Activated naive CD8-positive, alpha-beta T cell treated with anti-CD3 and anti-CD28 coated beads, Interleukin-2, amount 10 ng/mL, durations not matched to agents 7 days and 5 days (primary cell): ENCODE measurements at places on chromosomes 6 and 20. TPM values are rescaled to one million over a fixed set of nuclear protein-coding genes. Genes with fewer than 3 reads are reported as not detected.

DNA sequence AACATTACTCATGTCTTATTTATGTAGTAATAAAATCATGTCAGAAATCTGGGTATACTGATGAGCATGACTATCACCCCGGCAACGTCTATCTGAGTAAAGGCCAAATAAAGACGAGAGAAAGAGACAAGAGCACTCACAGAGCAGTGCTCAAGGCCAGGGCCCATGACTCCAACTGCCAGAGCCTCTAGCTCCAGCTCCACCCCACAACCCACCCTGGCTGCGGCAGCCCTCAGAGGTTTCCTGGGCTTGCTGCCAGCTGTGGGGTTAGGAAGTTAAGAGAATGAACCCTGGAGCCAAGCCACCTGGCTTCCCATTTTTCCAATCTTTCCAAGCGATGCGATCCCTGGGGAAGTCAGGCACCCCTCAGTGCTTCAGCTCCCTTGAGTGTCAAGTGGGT is 92.0 kb upstream of the PAX1 start:
- DNase-seq, result no peak
- no peak overlapping the region for H3K4me3 ChIP-seq
- H3K4me1 ChIP-seq, result no peaks in the 10 kb centered on the region
- H3K36me3 ChIP-seq, result no peaks in the 10 kb centered on the region
- peaks cover 15% of the 10 kb centered on the region for H3K27me3 ChIP-seq

GRCh38 chr20:31489152-31489551 is 14.1 kb downstream of the REM1 start:
- H3K27me3 ChIP-seq, result peaks cover 29% of the 10 kb centered on the region
- H3K36me3 ChIP-seq, result no peaks in the 10 kb centered on the region
- no peak overlapping the region for H3K27ac ChIP-seq
- peaks cover 3% of the 10 kb centered on the region for H3K4me1 ChIP-seq
- no peak overlapping the region for H3K4me3 ChIP-seq
- DNase-seq, result no peak

The LY86 gene
- total RNA-seq, result 5.7 TPM

DNA sequence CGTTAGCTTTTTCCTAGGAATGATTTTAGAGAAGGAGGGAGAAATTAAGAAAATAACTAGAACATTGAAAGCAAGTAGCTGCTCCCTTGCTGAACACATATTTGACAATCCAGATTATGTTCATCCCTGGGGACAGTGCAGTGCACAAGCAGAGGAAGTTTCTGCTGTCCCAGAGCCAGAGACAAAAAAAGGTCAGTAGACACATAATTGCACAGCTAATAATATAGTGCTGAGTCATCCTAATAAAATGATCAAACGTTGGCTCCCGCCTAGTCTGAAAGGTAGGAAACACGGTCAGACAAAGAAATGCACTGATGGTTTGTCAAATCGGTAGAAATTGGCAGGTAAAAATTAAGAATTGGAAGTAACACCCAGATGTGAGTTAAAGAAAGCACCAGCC is 21.7 kb upstream of the SSTR4 start:
- H3K4me1 ChIP-seq, result no peaks in the 10 kb centered on the region
- H3K36me3 ChIP-seq, result no peaks in the 10 kb centered on the region
- H3K27ac ChIP-seq, result no peak overlapping the region
- H3K27me3 ChIP-seq, result no peaks in the 10 kb centered on the region
- H3K4me3 ChIP-seq, result no peak overlapping the region

GRCh38 chr20:62799459-62799858 is 3.2 kb downstream of the MRGBP start:
- peaks cover 12% of the 10 kb centered on the region for H3K4me1 ChIP-seq
- no peaks in the 10 kb centered on the region for H3K27me3 ChIP-seq
- H3K4me3 ChIP-seq, result no peak overlapping the region
- no peak overlapping the region for H3K27ac ChIP-seq
- peaks cover 11% of the 10 kb centered on the region for H3K36me3 ChIP-seq

GRCh38 chr20:52035498-52035897 is 156.1 kb downstream of the ZFP64 start:
- H3K27me3 ChIP-seq, result no peaks in the 10 kb centered on the region
- peaks cover 11% of the 10 kb centered on the region for H3K4me1 ChIP-seq
- no peak overlapping the region for H3K4me3 ChIP-seq
- H3K27ac ChIP-seq, result no peak overlapping the region
- no peak for DNase-seq

- H3K27me3 ChIP-seq, result peaks cover 2% of the 10 kb centered on the region
- H3K4me3 ChIP-seq, result no peak overlapping the region
- H3K4me1 ChIP-seq, result peaks cover 11% of the 10 kb centered on the region
Observed at GRCh38 chr20:59101961-59102360, 59.4 kb upstream of the PRELID3B start.

DNA sequence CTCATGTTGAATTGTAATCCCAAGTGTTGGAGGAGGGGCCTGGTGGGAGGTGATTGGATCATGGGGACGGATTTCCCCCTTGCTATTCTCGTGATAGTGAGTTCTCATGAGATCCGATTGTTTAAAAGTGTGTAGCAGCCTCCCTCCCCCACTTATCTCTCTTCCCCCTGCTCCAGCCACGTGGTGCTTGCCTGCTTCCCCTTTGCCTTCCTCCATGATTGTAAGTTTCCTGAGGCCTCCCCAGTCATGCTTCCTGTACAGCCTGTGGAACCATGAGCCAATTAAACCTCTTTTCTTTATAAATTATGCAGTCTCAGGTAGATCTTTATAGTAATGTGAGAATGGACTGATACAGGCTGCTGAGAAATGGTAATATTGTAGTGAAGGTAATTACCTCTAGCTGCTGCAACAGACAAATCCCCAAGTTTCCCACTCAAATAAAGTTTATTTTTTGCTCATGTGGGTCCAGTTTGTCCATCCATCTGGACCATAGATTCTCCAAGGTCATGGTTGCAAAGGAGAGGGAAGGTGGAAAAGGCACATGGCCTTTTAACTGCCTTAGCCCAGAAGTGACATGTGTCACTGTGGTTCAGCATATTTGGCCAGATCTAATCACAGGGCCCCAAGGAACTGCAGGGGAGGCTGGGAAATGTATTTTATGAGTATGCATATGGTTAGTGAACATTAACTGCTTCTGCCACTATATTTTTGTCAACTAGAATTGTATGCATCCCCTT is 89.2 kb downstream of the TRMT11 start:
- no peak overlapping the region for H3K4me3 ChIP-seq
- H3K27ac ChIP-seq, result no peak overlapping the region
- DNase-seq, result no peak
- H3K36me3 ChIP-seq, result peaks cover 6% of the 10 kb centered on the region
- no peaks in the 10 kb centered on the region for H3K27me3 ChIP-seq

- H3K27ac ChIP-seq, result no peak overlapping the region
- peaks cover 2% of the 10 kb centered on the region for H3K36me3 ChIP-seq
- H3K4me3 ChIP-seq, result peak overlapping the region; percentile 55
- peaks cover 78% of the 10 kb centered on the region for H3K27me3 ChIP-seq
- peak; percentile 57 for DNase-seq
Observed at GRCh38 chr20:58839474-58839874, 11.2 kb downstream of the GNAS-AS1 start.

GRCh38 chr20:13291157-13291556 is 70.1 kb downstream of the ISM1 start:
- H3K4me1 ChIP-seq, result peaks cover 4% of the 10 kb centered on the region
- no peak for DNase-seq
- H3K27ac ChIP-seq, result no peak overlapping the region
- peaks cover 8% of the 10 kb centered on the region for H3K36me3 ChIP-seq
- H3K4me3 ChIP-seq, result no peak overlapping the region

The CALHM4 gene
- total RNA-seq, result not detected

The ELOVL5 gene
- total RNA-seq, result 101 TPM

DNA sequence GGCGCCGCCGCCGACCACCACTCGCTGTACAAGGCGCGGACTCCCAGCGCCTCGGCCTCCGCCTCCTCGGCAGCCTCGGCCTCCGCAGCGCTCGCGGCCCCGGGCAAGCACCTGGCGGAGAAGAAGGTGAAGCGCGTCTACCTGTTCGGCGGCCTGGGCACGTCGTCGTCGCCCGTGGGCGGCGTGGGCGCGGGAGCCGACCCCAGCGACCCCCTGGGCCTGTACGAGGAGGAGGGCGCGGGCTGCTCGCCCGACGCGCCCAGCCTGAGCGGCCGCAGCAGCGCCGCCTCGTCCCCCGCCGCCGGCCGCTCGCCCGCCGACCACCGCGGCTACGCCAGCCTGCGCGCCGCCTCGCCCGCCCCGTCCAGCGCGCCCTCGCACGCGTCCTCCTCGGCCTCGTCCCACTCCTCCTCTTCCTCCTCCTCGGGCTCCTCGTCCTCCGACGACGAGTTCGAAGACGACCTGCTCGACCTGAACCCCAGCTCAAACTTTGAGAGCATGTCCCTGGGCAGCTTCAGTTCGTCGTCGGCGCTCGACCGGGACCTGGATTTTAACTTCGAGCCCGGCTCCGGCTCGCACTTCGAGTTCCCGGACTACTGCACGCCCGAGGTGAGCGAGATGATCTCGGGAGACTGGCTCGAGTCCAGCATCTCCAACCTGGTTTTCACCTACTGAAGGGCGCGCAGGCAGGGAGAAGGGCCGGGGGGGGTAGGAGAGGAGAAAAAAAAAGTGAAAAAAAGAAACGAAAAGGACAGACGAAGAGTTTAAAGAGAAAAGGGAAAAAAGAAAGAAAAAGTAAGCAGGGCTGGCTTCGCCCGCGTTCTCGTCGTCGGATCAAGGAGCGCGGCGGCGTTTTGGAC is 2.0 kb downstream of the SOX4 start:
- peak overlapping the region; percentile 78 for H3K27ac ChIP-seq
- DNase-seq, result peak; percentile 57
- peak overlapping the region; percentile 90 for H3K4me3 ChIP-seq
- peaks cover 1% of the 10 kb centered on the region for H3K36me3 ChIP-seq
- H3K27me3 ChIP-seq, result peaks cover 55% of the 10 kb centered on the region

The ERVFRD-1 gene
- total RNA-seq, result not detected

DNA sequence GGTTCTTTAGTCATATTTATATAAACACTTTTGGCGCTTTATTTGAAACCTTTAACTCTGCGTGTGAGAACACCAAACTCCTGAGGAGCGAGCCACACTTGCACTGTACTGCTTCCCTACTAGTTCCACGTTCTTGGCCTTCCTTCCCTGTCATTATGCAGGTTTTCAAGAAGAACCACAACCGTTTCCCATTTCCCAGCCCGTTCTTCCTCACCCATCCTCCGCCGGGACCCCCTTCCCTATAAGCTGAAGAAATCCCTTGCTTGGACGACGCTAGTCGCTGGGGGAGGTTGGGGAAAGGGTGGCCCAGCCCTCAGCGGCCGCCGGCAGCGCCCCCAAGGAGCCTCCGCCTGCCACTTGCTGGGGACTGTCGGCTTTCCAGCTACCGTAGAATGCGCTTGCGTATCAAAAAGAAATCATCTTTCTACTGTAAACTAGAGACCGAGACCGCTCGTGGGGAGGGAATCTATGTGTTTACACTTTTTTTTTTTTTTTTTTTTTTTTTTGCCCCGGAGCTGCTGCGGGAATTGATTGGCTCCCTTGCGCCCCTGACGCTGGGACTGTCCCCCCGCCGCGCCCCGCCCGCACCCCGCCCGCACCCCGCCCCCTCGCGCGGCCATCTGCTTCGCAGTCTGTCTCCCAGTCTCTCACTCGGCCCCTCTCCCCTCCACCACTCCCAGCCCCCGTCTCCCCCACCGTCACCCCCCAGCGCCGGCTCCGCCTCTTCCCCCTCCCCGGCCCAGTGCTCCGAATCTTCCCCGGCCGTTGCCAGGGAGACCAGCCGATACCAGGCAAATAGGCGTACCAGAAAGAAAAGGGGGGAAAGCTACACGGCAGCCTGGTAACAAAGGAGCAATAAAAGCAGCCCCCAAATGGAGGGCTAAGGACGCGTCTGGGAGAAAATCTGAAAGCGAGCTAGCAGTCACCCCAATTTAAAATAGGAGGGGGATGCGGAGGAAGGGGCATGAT is 2.3 kb upstream of the MARCKS start:
- no peak overlapping the region for H3K27ac ChIP-seq
- H3K36me3 ChIP-seq, result no peaks in the 10 kb centered on the region
- H3K4me3 ChIP-seq, result peak overlapping the region; percentile 38
- peaks cover 18% of the 10 kb centered on the region for H3K4me1 ChIP-seq

DNA sequence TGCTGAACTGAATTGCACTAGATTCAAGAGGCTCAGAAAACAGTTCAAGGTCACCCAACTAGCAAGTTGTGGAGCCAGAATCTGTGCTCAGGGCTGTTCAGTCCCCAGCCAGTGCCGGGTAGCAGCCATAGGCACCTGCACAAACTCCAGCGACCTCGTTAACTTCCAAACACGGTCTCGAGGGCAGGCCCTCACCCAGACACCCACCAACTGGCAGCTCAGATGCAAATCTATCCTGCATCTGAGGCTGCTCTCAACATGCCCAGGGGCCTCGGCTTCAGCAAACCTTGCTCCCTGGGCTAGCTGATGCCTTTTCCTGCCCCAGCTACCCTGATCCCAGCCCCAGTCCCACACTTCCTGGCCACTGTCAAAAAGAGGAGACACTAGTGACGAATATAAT is 3.7 kb downstream of the JPH2 start:
- peaks cover 41% of the 10 kb centered on the region for H3K27me3 ChIP-seq
- no peak overlapping the region for H3K4me3 ChIP-seq
- H3K27ac ChIP-seq, result no peak overlapping the region

The SPDEF gene
- not detected for total RNA-seq

The SLC17A4 gene
- not detected for total RNA-seq

GRCh38 chr6:158387578-158387977 is 75.3 kb downstream of the TULP4 start:
- peaks cover 7% of the 10 kb centered on the region for H3K36me3 ChIP-seq
- no peak overlapping the region for H3K4me3 ChIP-seq
- no peaks in the 10 kb centered on the region for H3K4me1 ChIP-seq
- H3K27me3 ChIP-seq, result no peaks in the 10 kb centered on the region

- no peak for DNase-seq
- peaks cover 6% of the 10 kb centered on the region for H3K4me1 ChIP-seq
- H3K27me3 ChIP-seq, result peaks cover under 1% of the 10 kb centered on the region
- no peaks in the 10 kb centered on the region for H3K36me3 ChIP-seq
- H3K27ac ChIP-seq, result no peak overlapping the region
Observed at GRCh38 chr6:104686550-104687175, 173.1 kb downstream of the HACE1 start.

DNA sequence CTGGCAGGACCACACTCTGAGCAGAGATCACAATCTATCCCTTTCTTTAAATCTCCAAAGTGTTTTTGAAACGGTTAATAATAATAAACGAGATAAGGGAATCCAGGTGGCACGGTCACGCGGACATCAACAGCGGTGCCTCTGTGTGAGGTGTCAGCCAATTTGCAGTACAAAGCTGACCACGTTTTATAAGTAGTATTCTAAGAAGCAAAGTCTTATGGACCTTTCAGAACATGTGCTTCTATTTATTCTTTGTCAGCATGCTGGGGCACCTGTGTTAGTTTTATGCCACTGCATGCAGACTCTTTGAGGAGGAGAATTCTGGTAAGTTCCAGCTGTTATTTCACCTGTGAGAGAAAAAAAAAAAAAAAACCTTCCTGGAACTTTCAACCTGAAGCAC is 39.0 kb upstream of the EXOC2 start:
- no peaks in the 10 kb centered on the region for H3K4me1 ChIP-seq
- no peak overlapping the region for H3K4me3 ChIP-seq
- H3K27ac ChIP-seq, result no peak overlapping the region

The MYCT1 gene
- not detected for total RNA-seq

The TCF21 gene
- not detected for total RNA-seq

DNA sequence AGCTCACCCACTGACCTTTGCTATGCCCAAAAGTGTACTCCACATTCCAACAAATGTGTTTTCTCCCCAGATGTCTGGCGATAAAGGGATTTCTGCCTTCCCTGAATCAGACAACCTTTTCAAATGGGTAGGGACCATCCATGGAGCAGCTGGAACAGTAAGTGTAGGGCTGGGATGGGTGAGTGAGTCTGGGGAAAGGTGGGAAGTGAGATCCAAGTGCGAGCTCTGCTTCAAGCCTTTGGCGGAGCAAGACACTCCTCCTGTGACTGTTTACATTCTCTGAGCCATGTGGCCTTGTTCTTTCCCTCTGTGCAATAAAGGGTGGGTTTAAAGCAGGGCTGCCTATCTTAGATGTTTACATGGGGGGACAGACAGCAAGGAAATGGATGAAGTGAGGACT is 1.9 kb downstream of the UBE2C start:
- H3K27ac ChIP-seq, result no peak overlapping the region
- H3K27me3 ChIP-seq, result no peaks in the 10 kb centered on the region
- peaks cover 21% of the 10 kb centered on the region for H3K4me1 ChIP-seq
- H3K36me3 ChIP-seq, result peaks cover 48% of the 10 kb centered on the region
- DNase-seq, result no peak

The C6orf58 gene
- not detected for total RNA-seq
